ENCODE measurements at places on chromosomes 1 and 21. TPM values are rescaled to one million over a fixed set of nuclear protein-coding genes. Genes with fewer than 3 reads are reported as not detected.

DNA sequence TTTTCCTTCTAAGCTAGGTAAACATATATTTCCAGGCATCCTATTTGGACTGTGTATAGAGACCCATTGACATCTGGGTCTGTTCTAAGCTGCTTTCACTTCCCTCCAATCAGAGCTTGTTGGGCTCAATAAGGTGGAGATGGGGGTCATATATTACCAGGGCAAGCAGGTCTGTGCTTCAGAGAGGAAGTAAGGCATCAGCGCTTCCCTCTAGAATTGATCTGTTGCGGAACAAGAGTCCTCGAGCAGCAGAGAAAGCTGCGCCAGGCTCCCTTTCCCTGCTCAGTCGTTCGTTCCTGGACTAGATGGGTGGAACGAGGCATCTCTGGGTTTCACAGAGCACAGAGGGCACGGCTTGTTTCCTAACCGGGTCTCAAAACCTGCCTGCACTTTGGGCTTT, 63.5 kb downstream of the DISC1 start:
- H3K4me3 ChIP-seq, result no peak overlapping the region
- H3K36me3 ChIP-seq, result no peaks in the 10 kb centered on the region
- no peak overlapping the region for H3K27ac ChIP-seq
- no peaks in the 10 kb centered on the region for H3K27me3 ChIP-seq
- no peaks in the 10 kb centered on the region for H3K4me1 ChIP-seq

DNA sequence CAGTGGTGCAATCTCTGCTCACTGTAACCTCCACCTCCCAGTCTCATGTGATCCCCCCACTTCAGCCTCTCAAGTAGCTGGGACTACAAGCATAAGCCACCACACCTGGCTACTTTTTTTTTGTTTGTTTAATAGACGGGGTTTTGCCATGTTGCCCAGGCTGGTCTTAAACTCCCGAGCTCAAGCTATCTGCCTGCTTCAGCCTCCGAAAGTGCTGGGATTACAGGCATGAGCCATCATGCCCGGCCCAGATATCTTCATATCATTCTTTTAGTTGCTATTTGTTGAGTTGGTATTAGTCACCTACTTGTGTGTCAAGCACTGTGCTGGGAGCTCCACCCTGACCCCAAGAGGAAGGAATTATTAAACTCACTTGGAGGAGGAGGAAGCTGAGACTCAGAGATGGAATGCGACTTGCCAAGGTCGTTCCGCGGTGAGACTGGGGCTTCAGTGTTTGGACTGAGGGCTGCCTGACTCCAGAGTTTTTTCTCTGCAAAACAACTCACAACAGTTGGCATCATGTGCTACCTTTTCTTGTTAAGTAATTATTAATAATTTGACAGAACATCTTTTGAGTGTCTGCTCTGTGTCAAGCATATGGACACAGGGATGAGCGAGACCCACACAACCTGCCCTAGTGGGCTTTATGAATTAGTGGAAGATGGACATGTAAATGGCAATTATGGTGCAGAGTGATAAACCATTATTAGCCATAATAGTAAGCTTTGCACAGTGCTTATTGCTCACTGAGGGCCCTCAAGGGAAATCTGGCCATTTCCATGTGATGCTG, 132.0 kb downstream of the FOXD2 start:
- H3K4me3 ChIP-seq, result no peak overlapping the region
- H3K36me3 ChIP-seq, result no peaks in the 10 kb centered on the region
- H3K27me3 ChIP-seq, result no peaks in the 10 kb centered on the region
- no peaks in the 10 kb centered on the region for H3K4me1 ChIP-seq

GRCh38 chr1:21867451-21867996, 55.5 kb downstream of the LDLRAD2 start:
- no peaks in the 10 kb centered on the region for H3K27me3 ChIP-seq
- H3K4me1 ChIP-seq, result no peaks in the 10 kb centered on the region
- no peak overlapping the region for H3K27ac ChIP-seq
- H3K4me3 ChIP-seq, result no peak overlapping the region

DNA sequence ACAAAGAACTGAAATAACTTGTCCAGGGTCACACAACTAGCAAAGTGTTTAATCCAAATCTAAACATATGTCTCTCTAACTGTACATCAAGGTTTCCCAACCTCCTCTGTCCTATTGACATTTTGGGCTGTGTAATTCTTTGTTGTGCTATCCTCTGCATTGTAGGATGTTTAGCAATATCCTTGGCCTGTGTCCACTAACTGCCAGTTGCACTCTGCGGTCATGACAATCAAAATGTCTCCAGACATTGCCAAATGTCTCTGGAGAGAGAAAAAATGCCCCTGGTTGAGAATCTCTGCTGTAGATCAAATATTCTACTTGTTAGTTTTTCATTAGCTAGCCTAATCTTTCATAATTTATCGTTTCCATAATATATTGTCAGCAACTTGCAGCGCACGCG, 353.4 kb upstream of the NEGR1 start:
- no peaks in the 10 kb centered on the region for H3K36me3 ChIP-seq
- no peaks in the 10 kb centered on the region for H3K4me1 ChIP-seq
- DNase-seq, result no peak
- H3K27me3 ChIP-seq, result no peaks in the 10 kb centered on the region
- H3K27ac ChIP-seq, result no peak overlapping the region
- no peak overlapping the region for H3K4me3 ChIP-seq

DNA sequence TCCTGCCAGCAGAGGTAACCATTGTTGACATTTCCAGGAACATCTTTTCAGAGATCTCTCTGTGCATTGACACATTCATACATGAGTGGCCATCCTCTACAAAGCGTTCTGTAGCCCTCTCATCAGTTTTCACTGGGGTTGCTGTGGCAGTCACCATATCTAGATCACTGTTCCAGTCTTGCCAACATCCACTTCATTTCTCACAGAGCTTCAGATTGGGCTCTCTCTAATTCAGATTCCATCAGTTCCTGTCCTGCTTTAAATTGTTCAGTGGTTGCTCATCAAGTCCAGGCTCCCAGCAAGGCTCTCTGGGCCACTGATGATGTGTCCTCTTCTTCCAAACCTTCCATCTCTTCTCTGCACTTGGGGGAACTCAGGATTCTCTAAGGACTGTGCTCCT, 173.7 kb downstream of the KCNJ6 start:
- no peak overlapping the region for H3K27ac ChIP-seq
- H3K27me3 ChIP-seq, result no peaks in the 10 kb centered on the region
- H3K4me3 ChIP-seq, result no peak overlapping the region
- no peaks in the 10 kb centered on the region for H3K4me1 ChIP-seq
- DNase-seq, result no peak

SPRR2A gene
- polyA plus RNA-seq, result 6.5 TPM

TRIM67 gene
- polyA plus RNA-seq, result 0.05 TPM
